Fibroblast of skin of left biceps (primary cell): ENCODE measurements at places on chromosomes 5 and 9.

GRCh38 chr5:61246768-61247307 is 84.6 kb upstream of the SMIM15 start:
- no peak for DNase-seq

DNA sequence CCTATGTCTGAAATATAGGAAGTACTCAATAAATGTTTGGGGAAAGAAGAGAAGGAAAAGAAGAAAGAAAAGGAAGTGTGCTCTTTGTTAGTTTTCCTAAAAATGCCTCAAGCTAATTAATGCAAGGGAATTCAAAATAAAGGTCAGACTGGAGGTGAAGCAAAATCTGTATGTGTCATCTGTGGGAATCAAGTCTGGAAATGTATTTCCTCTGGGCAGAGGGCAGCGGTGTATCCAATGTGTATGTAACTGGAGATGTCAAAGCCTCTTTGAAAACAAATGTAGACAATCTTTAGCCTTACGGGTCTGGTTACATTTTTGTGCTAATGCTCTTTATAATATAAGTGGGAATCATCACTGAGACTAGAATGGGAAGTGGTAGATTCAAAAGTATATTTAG is 471.4 kb downstream of the MAN2A1 start:
- DNase-seq = no peak

DNA sequence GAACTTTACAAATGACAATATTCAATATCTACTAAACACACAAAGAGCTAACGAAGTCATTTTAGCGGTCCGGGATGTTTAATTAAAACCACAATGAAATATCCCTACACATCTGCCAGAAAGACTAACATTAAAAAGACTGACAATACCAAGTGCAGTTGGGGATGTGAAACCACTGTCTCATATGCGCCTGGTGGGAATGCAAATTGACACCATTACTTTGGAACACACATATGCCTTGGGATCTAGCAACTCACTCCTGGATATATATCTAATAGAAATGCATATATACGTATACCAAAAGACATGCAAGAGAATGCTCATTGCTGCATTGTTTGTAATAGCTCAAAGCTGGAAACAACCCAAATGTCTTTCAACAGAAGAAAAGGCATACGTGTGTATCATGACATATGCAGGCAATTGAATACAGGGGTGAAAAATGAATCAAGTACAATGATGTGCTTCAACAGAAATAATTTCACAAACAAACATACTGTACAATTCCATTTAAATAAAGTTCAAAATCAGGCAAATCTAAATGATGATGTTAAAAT is 153.3 kb downstream of the CARTPT start:
- no peak for DNase-seq

DNA sequence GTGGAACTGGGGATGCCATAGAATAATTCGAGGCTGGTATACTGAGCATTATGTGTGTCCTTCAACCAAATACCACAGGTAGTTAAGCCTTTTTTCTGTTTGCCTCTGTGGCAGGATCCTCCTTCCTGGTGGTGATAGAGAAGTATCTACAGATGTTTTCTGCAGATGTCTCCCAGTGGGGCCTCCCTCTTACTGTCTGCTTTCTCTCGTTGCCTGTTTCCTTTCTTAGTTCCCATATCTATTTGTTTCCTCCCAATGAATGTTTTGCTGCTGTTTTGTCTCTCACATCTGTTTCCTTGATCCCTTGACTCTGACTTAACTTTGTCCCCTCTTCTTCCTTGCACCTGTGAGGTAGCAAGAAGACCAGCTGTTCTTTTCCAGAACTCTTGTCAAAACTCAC is 130.9 kb upstream of the NUDT12 start:
- DNase-seq = no peak

- DNase-seq = no peak
These were observed 19.9 kb downstream of the NOTCH1 start for GRCh38 chr9:136525841-136526499.

GRCh38 chr5:139694556-139695177 is 46.5 kb downstream of the CXXC5 start:
- no peak for DNase-seq

DNA sequence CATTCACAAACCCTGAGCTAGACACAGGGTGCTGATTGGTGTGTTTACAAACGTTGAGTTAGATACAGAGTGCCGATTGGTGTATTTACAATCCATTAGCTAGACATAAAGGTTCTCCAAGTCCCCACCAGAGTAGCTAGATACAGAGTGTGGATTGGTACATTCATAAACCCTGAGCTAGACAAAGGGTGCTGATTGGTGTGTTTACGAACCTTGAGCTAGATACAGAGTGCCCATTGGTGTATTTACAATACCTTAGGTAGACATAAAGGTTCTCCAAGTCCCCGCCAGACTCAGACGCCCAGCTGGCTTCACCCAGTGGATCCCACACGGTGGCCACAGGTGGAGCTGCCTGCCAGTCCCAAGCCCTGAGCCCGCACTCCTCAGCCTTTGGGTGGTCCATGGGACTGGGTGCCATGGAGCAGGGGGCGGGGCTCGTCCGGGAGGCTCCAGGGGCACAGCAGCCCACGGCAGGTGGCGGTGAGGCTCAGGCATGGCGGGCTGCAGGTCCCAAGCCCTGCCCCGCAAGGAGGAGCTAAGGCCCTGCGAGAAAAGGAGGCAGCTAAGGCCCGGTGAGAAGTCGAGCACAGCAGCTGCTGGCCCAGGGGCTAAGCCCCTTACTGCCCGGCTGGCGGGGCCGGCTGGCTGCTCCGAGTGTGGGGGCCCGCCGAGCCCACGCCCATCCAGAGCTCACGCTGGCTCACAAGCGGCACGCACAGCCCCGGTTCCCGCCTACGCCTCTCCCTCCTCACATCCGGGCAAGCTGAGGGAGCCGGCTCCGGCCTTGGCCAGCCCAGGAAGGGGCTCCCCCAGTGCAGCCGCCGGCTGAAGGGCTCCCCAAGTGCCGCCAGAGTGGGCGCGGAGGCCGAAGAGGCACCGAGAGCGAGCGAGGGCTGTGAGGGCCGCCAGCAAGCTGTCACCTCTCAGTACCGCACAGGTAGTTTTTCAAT is 1039.2 kb upstream of the CDH9 start:
- no peak for DNase-seq

- DNase-seq = no peak
These were observed 25.8 kb upstream of the FRRS1L start for GRCh38 chr9:109192732-109193361.

- peak; percentile 36 for DNase-seq
These were observed 68.2 kb downstream of the NR2F1-AS1 start for GRCh38 chr5:93512799-93513198.

DNA sequence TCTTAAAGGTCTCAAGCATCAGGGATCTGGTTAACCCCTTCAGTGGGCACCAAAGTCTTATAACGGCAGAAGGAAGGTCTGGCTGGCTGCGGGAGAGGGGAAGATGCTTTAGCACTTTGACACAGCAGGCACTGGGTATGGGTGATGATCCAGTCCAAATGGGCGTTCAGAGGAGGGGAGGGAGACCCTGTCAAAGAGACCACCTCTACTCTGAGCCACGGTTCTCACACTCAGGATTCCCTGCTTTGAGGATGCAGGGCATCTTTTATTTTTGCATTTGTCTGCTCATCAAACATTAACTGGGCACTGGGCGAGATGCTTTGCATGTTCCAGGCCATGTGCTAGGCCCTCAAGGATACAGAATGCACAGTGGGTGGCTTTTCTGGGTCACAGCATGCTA is 204.0 kb downstream of the DAB2IP start:
- no peak for DNase-seq

DNA sequence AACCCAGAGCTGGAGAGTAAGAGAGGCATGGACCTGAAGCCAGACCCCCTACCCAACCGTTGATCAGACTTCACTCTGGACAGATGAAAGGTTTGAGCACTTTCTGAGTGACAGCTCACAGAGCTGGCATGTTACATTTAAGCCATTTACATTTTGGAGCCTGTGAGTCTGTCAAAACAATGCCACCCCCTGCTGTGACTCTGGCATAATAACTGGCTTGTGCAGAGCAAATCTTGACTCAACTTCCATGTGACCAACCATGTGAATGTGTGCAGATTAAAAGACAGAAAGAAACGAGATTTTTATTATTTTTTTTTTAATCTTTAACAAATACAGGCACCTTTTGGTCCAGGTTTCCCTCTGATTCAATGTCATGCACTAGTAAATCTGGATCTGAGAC is 48.5 kb downstream of the MFAP3 start:
- no peak for DNase-seq

GRCh38 chr5:27962198-27962597 is 923.8 kb upstream of the CDH9 start:
- DNase-seq = peak; percentile 1

- no peak for DNase-seq
These were observed 89.8 kb downstream of the CDH6 start for GRCh38 chr5:31283326-31283725.

DNA sequence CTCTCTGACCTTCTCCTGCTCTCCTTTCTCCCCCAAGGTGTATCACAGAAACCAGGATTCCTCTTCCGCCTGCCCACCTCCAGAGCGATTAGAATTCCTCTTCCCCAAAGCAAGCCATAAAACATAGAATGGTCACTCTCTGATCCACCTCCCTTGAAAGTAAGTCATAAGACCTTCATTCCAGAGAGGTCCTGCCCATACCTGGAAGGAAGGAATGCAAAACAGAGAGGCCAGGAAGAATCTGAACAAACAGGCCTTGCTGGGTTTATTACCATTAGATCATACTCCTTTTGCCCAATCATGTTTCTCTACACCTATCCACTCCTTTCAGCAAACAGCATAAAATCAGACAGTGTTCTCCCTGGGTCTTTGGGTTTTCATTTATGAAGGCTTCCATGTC is 21.0 kb downstream of the CDKL3 start:
- DNase-seq = no peak
